Neuronal stem cell (in vitro differentiated cells): ENCODE measurements at places on chromosomes 4 and X.

DNA sequence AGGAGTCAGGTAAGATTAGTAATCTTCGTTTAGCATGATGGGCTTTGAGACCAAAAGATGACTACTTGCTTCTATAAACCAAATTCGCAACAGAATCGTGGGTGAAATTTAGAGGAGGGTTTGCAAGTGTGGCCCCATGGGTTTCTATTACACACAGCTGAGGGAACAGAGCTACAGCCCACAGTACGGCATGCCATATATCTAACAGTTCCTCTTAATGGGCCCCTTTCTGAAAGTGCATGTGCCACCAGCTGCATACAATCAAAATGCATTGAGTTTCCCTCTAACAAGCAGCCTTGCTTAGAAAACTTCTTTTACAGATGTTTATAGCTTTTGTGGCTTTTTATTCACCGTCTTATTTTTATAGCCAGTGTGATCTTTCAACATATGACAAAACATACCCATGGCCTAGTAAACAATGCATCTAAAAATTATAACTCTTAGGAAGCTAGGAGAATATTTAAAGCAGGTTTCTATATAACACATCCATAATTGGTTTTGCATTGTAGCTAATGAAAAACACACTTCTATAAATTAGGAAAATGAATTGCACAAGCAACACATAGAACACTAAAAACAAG is 202.1 kb downstream of the PRDM5 start:
- DNase-seq, result no peak
- H3K4me3 ChIP-seq, result no peak overlapping the region
- H3K4me1 ChIP-seq, result no peaks in the 10 kb centered on the region
- H3K27me3 ChIP-seq, result no peaks in the 10 kb centered on the region

DNA sequence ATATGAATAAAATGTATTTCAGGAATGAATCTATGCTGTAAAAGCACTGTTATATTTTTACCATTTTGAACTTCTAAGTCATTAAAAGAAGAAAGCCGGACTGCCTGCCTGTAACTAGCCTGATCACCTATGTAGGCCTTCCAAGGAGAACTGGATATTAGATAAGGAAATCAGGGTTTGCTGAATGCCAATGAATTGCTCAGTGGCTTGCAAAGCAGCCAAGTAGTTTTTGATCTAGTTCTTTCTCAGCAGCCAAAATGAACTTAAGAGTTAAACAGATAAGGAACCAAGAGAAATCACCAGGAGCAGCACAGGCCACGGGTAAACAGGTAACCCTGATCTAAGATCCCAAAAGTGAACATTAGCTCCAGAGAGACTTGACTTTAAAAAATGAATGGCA is 3.3 kb downstream of the ANXA5 start:
- peaks cover 16% of the 10 kb centered on the region for H3K4me1 ChIP-seq
- no peaks in the 10 kb centered on the region for H3K27me3 ChIP-seq
- H3K36me3 ChIP-seq, result peaks cover 2% of the 10 kb centered on the region

DNA sequence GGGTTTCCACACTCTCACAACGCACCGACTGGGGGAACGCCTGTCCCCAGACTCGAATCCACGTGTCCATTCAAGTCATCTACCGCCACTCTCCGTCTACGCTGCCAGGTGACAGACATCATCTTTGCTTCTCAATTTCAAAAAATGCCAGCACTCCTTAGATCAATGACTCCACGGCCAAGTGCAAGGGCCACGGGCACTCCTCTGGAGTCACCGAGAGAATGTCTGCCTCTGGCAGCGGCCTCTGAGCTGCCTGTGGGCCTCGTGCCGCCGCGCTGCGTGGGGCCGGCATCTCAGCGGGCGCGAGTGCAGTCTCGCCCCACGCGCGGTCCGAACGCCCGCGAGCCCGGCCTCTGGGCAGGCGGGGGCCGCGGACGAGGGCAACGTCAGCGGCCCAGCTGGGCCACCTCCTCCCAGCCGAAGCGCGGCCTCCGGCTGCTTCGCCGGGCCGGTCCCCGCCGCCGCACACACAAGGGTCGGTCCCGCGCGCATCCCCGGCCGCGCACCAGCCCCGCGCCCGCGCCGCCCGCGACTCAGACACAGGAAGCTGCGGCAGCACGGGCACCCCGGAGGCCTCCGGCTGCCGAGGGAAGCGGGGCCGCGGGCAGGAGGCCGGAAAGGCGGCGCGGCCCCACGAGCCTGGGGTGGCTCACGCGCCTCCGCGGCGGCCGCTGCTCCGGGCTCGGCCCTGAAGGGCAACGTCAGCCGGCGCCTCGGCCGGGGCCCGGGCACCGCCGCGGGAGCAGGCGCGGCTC is 450 bp downstream of the ACSL1 start:
- peaks cover 5% of the 10 kb centered on the region for H3K4me1 ChIP-seq
- H3K4me3 ChIP-seq, result peak overlapping the region; percentile 50
- H3K27me3 ChIP-seq, result peaks cover 61% of the 10 kb centered on the region
- H3K36me3 ChIP-seq, result no peaks in the 10 kb centered on the region
- no peak overlapping the region for H3K27ac ChIP-seq

GRCh38 chr4:44760142-44760898 is 34.0 kb upstream of the GNPDA2 start:
- H3K27me3 ChIP-seq, result no peaks in the 10 kb centered on the region
- no peak overlapping the region for H3K27ac ChIP-seq
- peak; percentile 38 for DNase-seq

GRCh38 chr4:77930154-77930639 is 67.6 kb downstream of the MRPL1 start:
- no peaks in the 10 kb centered on the region for H3K4me1 ChIP-seq
- no peak overlapping the region for H3K27ac ChIP-seq
- no peaks in the 10 kb centered on the region for H3K27me3 ChIP-seq

DNA sequence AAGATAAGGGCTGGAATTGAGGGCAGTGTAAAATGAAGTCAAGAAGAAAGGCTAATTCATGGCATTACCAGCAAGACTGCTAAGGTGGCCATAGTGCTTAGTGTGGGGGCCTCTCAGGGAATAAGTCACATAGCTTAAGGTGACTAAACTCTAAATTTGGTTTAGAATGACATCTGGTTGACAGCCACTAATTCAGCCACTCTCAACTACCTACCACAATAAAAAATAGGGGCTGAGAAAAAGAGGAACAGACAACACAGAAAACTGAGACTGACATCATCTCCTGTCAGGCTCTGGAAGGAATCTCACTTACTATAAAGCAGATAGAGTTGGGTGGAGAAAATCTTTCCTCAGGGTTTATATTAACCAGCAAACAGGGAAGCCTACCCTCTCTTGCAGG is 96.9 kb downstream of the CHRDL1 start:
- H3K27me3 ChIP-seq, result no peaks in the 10 kb centered on the region
- H3K36me3 ChIP-seq, result no peaks in the 10 kb centered on the region
- H3K27ac ChIP-seq, result no peak overlapping the region
- no peak overlapping the region for H3K4me3 ChIP-seq

- H3K36me3 ChIP-seq, result no peaks in the 10 kb centered on the region
- no peaks in the 10 kb centered on the region for H3K4me1 ChIP-seq
- no peak overlapping the region for H3K27ac ChIP-seq
- no peak for DNase-seq
- H3K4me3 ChIP-seq, result no peak overlapping the region
Observed at GRCh38 chr4:20217951-20218350, 33.8 kb upstream of the SLIT2 start.

DNA sequence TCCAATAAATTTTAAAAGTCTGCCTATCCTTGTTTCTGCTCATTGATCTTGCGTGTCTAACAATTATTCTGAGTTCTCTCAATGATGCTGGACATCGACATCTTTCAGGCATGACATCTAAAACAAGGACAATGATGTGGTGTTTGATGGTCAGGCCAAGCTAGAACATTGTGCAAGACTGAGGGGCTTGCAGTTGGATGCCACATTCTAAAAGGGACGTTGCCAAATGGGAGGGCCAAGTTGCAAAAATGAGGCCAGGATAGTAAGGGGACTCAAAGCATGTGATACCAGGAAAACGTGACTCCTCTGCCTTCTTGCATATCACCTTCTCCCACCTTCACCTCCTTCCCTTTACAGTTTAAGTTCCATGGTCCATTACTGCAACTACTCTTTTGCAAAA is 29.4 kb upstream of the NSUN7 start:
- H3K27me3 ChIP-seq, result no peaks in the 10 kb centered on the region
- H3K4me3 ChIP-seq, result no peak overlapping the region
- no peaks in the 10 kb centered on the region for H3K36me3 ChIP-seq
- no peak overlapping the region for H3K27ac ChIP-seq
- no peak for DNase-seq

DNA sequence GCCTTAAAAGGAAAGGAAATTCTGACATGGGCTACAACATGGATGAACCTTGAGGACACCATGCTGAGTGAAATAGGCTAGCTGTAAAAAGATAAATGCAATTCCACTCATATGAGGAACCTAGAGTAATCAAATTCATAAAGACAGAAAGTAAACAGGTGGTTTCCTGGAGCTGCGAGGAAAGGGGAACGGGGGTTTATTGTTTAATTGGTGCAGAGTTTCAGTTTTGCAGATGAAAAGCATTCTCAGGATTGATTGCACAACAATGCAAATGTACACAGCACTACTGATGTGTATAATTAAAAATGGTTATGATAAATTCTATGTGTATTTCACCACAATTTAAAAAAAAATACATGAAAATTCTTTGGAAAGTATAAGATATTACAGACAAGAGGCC is 24.0 kb downstream of the PLRG1 start:
- H3K27ac ChIP-seq, result no peak overlapping the region
- no peak overlapping the region for H3K4me3 ChIP-seq
- DNase-seq, result no peak
- H3K27me3 ChIP-seq, result no peaks in the 10 kb centered on the region
